Stimulated activated CD4-positive, alpha-beta T cell treated with anti-CD3 and anti-CD28 coated beads, Interleukin-4, amount 100 ng/mL, for 48 hours (primary cell): ENCODE measurements at places on chromosomes 1 and 21.

DNA sequence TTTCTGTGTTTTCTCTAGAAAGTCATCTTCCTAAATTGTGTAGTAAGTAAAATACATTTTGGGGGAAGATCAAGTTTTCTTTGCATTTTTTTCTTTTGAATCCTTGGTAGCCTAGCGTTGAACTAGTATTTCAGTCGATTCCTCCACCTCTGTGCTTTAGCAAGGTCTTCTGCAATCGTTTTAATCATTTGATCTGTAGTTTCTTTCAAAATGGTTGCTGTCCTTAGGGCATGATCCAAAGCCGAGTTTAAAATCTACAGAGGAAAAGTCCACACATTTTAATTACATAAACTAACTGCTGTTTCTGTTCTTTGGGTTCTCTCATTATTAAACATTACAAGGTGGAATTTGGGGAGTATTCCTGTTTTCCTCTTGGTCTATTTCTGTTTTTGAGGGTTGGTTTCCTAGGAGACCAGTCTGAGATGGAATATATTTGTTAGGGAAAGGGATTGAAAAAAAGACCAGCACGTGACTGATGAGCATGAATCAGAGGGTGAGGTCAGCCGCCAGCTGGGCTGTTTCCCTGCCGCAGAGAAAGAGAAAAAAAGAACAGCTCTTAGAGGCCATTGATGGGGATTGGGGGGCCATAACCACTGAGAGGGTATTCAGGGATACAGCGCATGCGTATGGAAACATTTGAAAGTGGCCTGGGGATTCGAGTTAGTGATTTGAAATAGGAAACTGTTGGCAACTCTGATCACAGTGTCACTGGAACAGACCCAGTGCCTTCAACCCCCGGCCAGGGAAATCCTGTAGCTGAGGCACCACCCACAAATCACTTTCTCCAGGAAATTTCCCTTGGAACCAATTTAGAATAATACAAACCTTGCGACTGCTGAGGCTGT lies 40.6 kb downstream of the AKNAD1 start:
- DNase-seq = no peak

- DNase-seq = no peak
Observed at GRCh38 chr1:3026124-3026523, 4.9 kb downstream of the ACTRT2 start.

GRCh38 chr1:199272139-199272544 lies 633.3 kb downstream of the PTPRC start:
- DNase-seq = no peak

DNA sequence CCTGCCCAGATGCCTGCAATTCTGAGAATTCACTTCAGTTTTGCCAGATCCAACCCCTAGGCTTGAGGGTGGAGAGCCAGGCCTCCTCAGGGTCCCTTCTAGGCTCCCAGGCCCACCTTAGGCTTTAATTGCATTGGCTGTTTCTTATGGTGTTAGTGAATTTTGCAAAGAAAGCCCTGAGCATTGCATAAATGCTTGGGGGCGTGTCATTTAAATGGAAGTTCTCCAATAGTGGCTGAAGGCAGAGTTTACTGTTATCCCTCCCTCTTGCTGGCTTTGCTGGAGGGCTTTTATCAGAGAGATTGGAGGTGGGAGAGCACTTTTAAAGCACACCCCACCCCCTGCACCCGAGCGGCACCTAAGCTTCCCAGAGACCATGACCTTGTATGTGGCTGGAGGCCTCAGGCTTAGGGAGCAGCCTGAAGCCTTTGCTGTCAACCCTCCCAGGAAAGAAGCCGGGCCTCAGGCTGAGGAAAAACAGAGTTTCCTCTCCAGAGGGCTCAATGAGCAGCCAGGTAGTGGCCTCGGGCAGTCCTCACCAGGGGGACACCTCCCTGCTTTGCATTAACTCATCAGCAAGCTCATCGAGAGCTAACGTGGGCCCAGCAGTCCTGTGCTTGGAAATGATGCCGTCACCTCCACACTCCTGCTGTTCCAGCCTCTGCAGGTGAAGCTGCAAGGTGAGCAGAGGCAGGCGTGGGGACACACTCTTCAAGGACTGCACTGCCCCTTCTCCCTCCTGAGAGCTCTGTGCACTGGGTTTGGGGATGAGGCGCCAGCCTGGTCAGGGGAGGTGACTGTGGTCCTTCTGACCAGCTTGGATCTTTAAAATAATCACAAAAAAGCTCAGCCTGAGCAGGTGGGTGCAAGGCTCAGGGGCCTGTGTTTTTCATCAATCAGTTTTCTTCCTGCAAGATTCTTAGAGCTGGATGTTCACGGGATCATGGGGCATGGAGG lies 58.0 kb downstream of the STUM start:
- no peak for DNase-seq

DNA sequence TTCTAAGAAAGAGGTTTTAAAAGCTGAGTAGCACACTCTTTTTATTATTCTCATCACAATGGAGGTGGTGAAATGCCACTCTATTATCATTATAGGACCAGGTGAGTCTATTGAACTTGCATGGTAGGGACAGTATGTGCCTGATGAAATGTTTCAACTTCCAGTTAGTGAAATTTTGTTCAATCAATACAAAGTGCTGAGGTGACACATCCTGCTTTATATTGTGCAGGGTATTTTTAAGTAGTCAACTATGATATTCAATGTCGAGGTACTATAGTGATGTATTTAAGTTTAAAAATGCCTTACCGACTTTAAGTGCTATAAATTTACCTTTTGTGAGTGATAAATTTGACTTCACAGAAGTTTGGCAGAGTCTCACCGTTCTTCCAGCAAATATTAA lies 284.7 kb upstream of the BRINP3 start:
- no peak for DNase-seq

DNA sequence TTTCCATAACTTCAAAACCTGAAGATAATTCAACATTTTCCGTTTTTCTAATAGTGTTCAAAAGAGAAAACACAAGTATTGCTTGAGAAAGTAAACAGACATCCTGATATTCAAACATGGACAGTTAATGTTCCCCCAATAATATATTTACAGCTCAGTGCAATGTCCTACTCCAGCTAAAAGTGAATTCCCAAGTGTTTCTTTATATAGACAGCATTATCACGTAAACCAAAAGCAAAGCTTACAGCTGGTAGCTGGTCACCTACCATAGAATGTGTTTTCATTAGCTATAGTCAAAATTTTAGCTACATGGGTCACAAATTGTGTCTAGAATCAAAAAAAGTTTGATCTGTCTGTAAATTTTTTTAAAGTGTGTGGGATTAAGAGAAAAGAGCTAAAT lies 34.9 kb downstream of the WLS start:
- no peak for DNase-seq

GRCh38 chr1:150552128-150552910 lies 3.1 kb downstream of the ADAMTSL4 start:
- DNase-seq = no peak

- no peak for DNase-seq
Observed at GRCh38 chr1:22969304-22969709, 3.4 kb downstream of the LACTBL1 start.

GRCh38 chr1:39088658-39089057 lies 62.5 kb downstream of the NDUFS5 start:
- no peak for DNase-seq

DNA sequence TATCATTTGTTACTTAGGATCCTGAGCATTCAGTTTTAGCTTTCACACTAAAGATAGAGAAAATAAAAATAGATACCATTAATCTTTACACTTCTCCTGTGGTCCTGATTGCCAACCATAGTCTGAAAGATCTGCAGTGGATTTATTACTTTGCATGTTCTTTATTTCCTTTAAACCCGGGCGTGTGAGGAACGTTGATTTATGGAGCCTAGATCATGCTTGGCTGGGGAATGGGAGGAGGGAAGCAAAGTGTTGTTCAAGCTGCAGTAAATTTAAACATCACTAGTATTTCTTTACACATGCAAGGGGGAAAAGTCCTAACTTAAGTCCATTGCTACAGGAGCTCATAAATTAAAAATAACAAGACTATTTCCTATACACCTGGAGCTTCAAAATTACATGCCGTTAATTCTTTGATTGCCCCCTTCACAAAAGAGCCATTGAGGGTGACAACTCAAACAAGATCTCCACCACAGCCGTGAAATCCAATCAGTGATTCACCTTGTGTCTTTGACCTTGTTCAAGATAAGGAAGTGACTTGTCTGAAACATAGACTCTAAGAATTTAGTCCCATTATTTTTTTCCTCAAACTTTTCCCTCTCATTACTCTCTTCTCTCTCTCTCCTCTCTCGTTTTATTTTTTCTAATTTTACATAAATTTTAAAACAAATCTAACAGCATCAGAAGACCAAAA lies 282.7 kb downstream of the KIF26B start:
- no peak for DNase-seq

DNA sequence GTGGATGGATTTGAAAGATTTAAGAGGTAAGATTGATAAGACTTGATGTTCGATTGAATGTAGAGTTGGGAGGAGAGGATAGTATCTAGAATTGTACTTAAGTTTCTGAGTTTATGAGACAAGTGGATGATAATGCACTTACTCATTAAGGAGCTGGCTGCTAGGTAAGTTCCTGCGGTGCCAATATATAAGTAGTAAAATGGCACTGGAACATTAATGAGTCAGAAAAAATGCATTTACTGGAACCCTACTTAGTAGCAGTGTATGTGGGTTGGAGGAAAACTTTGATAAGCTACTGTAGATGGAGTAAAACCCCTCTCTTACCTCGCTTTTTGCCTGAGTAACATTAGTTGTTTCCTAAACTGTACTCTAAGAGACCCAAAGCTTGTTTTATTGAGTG lies 68.2 kb downstream of the ZFYVE9 start:
- no peak for DNase-seq

- DNase-seq = no peak
Observed at GRCh38 chr1:239608469-239608868, 222.1 kb downstream of the CHRM3 start.
